ENCODE measurements at places on chromosomes 1 and 21.

DNA sequence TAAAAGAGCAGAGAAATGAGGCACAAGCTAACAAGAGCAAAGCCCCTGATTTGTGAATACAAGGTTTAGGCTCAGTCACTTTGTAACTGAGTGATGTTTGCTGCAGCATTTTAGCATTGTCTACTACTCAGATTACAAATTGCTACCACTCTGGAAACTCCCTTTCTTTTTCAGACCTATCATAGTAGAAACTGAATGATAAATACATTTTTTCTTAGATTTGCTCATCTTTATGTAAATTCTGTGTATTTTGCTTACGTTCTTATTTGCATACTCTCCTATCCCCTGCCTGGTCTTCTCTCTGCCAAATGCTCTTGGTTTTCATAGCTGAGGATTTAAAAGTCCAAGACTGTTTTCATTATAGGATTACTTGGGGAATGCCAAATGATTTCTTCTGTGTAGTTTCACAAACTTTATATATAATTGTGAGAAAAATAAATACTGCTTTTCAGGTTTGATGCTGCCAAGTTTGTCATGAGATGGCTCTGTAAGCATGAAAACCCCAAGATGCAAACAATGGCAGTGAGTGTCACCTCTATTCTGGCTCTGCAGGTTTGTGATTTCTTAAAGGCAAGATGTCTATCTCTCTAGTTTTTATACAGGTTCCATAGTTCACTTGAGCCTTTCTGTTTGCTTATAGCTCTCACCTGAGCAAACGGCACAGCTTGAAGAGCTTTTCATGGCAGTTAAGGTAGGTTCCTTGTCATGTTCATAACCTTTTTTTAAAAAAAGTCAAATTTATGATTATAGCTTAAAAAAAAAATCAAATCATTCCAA is 24.7 kb downstream of the ZYG11A start:
- DNase-seq = no peak

GRCh38 chr1:62037274-62037673 is 157.4 kb upstream of the L1TD1 start:
- no peak for DNase-seq

GRCh38 chr1:175427625-175428024 is 235.0 kb upstream of the KIAA0040 start:
- no peak for DNase-seq

DNA sequence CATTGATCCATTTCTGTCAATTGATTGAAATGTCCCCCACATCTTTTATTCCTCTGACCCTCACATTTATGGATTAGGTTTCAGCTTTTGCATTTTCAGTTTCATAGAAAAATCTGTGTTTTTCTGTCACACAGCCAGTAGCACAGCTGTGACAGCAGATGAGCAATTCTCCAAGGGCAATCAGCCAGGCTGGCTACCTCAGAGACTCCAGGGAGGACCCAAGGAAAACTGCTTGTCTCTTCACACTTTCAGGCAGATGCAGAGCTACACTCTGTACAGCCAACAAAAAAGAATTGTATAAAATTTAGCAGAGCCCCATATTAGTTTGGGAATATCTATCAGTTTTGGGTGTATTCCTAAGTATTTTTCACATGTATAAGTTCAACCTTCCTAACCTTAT is 257.2 kb downstream of the LRRC7 start:
- DNase-seq = no peak

GRCh38 chr1:20342294-20343148 is 51.8 kb downstream of the VWA5B1 start:
- DNase-seq = no peak

- DNase-seq = no peak
These were observed 16.5 kb downstream of the STK40 start for GRCh38 chr1:36369061-36369861.

GRCh38 chr1:48661726-48662463 is 114.8 kb downstream of the BEND5 start:
- DNase-seq = no peak

DNA sequence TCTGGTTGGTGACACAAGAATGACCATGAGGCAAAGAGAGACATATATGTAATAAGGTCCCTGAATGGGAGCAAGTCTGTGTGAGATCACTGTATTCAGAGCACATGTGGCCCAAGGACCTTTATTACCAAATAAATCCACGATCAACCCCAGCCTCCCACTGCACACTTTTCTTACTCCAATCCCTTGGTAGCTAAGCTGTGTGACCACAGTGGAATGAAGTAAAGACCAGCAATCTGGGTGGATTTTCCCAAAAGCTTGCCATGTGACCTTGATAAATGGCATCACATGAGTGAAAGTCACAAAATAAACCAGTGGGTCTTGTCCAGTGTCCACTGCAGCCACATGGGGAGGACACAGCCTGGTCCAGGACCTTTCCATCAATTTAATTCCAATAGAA is 36.7 kb upstream of the TLR5 start:
- no peak for DNase-seq

- no peak for DNase-seq
These were observed 401.5 kb downstream of the DSCAM start for GRCh38 chr21:40445349-40445921.

Measured in epithelial cell of proximal tubule (primary cell).